Stimulated activated CD8-positive, alpha-beta memory T cell treated with anti-CD3 and anti-CD28 coated beads, Interleukin-7, amount 100 ng/mL, for 1 hour (primary cell): ENCODE measurements at places on chromosomes 11 and 22.

DNA sequence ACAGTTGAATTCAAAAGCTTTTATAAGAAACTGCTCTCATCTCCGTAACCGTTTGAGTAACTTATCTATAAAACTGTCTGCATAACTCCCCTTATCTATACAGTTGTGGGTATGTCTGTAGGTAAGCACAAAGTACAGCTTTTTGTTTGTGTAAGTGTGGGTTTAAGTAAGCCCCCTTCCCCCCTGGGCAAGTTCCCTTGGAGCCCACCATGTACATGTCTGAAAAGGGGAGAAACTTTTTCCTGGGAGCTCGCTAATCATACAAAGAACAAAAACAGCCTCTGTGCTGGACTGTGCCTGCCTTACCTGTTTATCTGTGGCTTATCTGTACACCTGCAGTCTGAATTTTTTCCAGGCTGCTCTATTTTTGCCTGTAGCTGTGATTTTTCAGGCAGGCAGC lies 36.3 kb upstream of the TMEM45B start:
- no peak for DNase-seq

- no peak for DNase-seq
Measured at GRCh38 chr11:60528934-60529333, 13.7 kb downstream of the MS4A13 start.

DNA sequence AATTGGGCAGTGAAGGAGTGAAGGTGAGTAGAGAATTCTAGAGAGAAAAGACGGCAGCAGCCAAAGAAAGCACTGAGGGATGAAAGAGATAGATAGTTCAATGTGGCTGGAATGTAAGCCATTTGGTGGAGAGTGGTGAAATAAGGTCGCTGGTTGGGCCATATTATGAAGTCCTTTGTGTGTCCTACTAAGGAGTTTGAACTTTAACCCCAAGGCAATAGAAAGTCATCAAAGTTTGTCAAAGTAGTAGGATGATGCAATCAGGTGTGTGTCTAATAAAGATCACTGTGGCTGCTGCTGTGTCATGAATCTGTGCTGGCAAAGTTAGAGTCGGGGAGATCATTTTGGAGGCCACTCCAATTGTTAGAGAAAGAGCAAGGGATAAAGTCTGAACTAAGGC lies 18.7 kb downstream of the RNF121 start:
- DNase-seq = no peak

GRCh38 chr11:82992223-82992622 lies 79.5 kb downstream of the RAB30 start:
- no peak for DNase-seq

GRCh38 chr11:33866936-33867335 lies 24.9 kb downstream of the LMO2 start:
- DNase-seq = no peak

- no peak for DNase-seq
Measured at GRCh38 chr22:19896665-19897355, 42.1 kb upstream of the GNB1L start.

DNA sequence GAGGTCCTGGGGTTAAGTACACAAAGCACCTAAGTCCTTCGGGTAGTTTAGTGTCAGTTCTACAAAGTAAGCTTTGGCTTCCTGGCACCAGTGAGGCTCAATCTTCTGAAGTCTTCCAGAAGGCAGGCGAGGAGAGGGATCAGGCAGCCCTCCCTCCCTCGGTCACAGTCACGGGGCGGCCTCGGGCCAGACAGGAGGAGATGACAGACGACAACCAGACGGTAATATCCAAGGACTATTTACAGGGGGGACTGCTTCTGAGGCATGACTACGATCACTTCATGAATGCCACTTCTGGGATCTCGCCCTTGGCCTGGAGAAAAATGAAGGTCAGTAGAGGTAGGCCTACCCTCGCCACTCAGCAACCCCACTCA lies 383 bp upstream of the TMEM223 start:
- DNase-seq = no peak

DNA sequence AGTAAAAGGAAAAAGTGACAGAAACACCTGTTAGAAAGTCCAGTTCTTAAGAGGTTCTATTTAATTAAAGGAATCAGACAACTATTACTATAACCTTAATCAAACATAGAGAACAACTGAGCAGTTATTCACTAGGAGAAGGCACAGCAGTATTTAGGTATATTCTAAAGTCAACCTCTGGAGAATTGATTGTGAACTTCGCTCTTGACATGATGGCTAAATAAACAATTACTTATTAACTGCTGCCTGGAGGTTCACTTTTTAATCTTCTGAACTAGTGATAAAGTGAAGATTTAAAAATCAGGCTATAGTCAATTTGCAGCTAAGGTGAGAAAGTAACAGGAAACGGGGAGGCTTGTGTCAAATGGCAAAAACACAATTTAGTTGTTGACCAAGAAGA lies 557.3 kb downstream of the FAM181B start:
- no peak for DNase-seq

- DNase-seq = no peak
Measured at GRCh38 chr11:43631732-43632131, 48.8 kb upstream of the HSD17B12 start.

DNA sequence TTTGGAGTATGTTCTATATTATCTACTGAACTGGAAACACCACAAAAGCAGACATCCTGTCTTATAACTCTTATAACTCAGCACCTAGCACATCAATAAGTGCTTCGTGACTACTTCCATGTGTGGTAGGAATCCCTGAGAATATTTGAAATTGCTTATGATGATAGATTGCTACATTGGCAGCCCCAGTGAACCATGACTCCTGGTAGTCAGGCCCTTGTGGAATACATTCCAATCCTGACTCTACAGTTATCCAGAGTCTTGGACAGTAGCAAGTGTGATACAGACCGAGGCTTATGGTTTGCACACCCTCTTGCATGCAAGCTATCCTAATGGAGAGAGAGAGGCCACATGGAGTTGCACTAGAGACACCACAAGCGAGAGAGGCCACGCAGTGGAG lies 59.5 kb upstream of the PHF21A start:
- no peak for DNase-seq

- DNase-seq = no peak
Measured at GRCh38 chr22:46085828-46086576, 64.3 kb upstream of the PPARA start.

GRCh38 chr11:11389238-11389637 lies 36.2 kb upstream of the CSNK2A3 start:
- no peak for DNase-seq

GRCh38 chr22:48802576-48802975 lies 1025.1 kb downstream of the BRD1 start:
- DNase-seq = no peak

- DNase-seq = no peak
Measured at GRCh38 chr11:3879967-3880542, 24.6 kb downstream of the STIM1 start.

- no peak for DNase-seq
Measured at GRCh38 chr22:27487600-27488452, 313.7 kb downstream of the MN1 start.

DNA sequence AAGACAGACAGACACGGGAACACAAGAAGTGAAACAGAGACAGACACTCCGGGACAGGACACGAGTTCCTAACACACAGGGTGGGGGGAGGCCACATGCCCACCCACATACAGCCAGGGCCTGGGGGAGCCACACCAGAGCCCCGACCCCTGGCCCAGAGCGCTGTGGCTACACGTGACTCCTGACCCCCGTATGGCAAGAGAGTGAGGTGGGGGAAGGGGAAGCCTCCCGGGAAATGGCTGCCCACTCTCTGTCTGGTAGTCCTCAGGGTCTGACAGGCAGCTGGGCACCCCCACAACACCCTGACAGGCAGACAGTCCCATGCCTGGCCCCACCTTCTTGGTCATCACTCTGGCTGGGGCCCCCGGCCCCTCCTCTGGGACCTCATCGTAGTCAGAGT lies 38.6 kb upstream of the PDE2A start:
- no peak for DNase-seq

DNA sequence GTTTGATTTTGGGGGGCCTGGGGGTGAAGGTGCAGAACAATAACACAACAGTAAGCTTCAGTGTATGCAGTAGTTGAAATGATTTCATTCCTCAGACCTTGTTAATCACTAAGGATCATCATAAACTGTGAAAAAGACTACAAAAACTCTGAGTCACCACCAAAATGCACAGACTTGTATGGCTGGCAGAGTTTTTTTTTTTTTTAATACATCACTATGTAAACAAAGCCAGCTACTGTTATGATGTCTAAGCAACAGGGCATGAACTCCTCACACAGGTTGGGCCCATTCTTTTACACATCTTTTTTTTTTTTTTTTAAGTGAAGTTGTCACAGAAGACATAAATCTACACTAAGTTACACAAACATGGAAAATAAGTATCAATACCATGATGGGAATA lies 311.9 kb downstream of the GUCY1A2 start:
- no peak for DNase-seq

DNA sequence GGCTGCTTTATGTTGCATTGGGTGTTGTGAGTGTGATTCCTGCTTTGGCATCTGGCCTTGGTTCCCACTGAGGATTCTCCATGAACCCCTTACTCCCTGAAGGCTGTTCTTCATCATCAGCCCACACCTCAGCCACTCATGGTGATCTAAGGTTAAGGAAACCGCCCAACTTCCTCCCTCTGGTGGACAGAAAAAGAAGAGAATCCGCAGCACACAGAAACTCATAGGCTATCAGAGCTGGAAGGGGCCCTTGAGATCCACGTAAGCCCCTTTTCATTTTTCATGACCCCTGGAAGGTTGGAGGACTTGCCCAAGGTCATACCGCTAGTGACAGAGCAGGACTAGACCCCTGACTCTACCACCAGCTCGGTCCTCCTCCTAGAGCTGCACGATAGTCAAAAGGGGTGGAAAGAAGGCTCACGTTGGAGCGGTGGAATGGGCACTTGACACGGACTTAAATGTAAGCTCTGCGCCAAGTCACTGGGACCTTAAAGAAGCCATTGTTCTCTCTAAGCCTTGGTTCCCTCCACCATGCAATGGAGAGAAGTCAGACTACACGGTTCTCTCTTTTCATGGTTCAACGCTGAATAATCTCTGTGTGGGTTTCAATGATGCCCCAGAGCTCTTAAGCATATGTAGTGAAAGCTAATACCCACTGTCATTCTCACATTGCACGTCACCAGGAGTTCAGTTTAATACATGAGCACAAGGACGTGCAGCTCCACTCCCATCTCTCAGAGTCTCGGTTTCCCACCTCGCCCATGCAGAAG lies 83.6 kb upstream of the CRTAM start:
- no peak for DNase-seq

DNA sequence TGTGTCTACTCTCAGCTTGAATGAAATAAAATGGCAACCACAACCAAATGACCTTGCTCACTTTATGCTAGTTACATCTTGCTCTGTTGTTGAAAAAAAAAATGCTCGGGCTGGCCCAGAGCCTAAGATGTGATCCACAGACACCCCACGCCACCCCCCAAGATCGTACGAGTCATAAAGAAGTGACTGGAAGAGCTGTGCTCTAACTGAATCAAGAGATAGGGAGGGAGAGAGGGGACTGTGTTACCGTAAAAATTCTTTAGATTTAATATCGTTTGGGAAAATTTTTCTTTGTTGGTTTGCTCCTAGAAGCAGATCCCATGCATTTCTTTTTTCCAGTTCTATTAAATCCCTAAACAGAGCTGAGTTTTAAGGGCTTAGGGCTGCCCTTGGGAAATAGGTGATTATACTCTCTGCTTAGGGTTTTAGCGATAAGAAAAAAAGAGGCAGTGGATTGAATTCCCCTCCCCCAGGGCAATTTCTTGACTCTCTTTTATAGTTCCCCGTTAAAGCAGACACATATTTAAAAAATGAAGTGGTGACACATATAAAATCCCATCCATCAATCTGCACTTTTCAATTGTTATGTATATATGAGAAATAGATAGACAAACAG lies 14.5 kb downstream of the MAML2 start:
- DNase-seq = no peak

GRCh38 chr11:29343465-29344333 lies 673.1 kb downstream of the KCNA4 start:
- no peak for DNase-seq

DNA sequence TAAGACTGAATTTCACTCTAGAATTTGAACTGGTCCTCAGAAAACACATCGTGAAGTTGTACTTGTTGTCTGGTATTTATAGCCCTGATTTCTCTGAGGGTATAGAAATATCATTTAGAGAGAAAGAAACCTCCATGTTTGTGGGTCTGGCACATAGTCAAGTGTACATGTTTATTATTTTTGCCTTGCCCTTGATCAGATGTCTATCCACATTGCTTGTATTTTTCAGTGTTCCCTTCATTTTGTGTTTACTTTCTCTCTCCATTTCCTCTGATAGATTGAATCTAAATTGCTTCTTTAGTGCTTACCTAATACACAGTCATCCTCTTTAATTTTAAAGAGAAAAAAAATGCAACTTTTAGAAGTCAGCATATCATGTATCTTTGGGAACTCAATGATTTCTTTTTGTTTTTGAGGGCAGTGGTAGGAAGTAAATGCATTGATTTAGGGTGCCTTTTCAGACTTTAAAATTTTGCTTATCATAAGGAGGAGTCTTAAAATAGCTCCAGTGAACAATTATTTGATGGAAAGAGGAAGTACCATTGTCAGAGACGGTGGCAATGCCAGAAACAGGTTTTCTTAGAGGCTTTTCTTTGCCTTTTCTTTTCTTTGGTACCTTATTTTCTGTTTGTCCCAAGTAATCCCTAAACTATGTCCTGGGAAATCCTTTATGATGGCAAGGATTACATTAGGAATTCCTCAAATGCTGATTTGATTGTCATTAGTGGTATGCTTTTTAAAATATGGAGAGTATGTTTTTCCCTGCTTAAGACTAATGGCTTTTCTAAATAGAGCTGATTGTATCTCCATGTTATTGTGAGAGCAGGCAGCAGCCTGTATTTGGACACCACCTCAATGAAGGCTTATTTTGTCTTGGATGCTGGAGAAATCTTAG lies 29.8 kb upstream of the TECTA start:
- DNase-seq = no peak

DNA sequence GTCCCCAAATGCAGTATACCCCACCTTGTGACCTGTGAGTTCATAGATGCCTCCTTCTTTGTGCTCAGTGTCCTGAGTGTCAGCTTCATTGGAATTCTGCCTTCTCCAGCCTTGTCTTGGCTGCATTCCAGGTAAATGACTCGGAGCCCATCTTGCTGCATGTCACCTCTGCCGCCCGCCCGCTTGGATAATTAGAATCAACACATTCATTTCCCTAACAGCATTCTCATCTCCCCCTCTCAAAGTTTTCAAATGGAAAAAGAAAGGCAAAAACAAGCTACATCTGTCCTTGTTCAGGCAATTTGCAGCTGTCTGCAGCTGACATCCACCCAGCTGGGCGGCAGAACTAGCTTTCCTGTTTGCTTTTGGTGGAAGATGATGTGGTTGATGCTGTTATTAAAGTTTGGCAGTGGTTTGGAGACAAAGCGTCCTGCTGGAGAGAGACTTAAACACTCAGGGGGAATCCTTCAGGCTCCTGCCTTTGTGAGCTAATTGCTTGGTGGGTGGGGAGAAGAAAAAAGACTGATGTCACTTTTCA lies 198.8 kb upstream of the SEZ6L start:
- DNase-seq = no peak

GRCh38 chr11:82117362-82117761 lies 616.3 kb downstream of the FAM181B start:
- DNase-seq = no peak

GRCh38 chr11:22459048-22459447 lies 120.9 kb downstream of the SLC17A6 start:
- no peak for DNase-seq

GRCh38 chr11:57426439-57426928 lies 437 bp downstream of the SLC43A3 start:
- DNase-seq = no peak

- DNase-seq = no peak
Measured at GRCh38 chr11:125001849-125002248, 47.8 kb downstream of the CCDC15 start.
